ENCODE measurements at places on chromosomes 12 and 14. TPM values are rescaled to one million over a fixed set of nuclear protein-coding genes. Genes with fewer than 3 reads are reported as not detected.

The CCDC197 gene
- not detected for polyA plus RNA-seq

The BBOF1 gene
- not detected for polyA plus RNA-seq

The OVCH1 gene
- polyA plus RNA-seq, result not detected

The SLC25A47 gene
- not detected for polyA plus RNA-seq

The WNT1 gene
- 0.09 TPM for polyA plus RNA-seq

GRCh38 chr14:95320955-95321600, 1.4 kb upstream of the CLMN start:
- H3K27ac ChIP-seq, result no peak overlapping the region
- DNase-seq, result no peak
- no peaks in the 10 kb centered on the region for H3K27me3 ChIP-seq
- H3K36me3 ChIP-seq, result no peaks in the 10 kb centered on the region
- H3K4me1 ChIP-seq, result peaks cover 65% of the 10 kb centered on the region

DNA sequence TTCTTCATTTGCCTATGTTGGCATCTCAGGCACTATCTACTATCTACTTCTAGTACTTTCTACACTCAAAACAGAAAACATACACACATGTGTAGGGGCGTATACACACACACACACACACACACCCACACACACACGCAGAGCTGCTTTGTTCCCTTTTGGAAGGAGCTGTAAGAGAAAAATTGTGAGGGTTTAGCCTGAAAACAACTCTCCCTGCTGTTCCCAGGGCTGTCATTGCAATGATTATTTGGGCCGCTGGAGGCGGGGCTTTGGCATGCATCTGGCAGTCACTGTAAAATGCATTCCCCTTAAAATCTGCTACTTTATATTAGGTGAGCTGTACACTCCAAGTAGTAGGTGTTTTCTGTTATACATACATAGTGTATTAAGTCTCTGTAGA, 29.1 kb upstream of the SLC38A2 start:
- no peak for DNase-seq
- H3K4me3 ChIP-seq, result no peak overlapping the region
- H3K4me1 ChIP-seq, result no peaks in the 10 kb centered on the region
- no peak overlapping the region for H3K27ac ChIP-seq

DNA sequence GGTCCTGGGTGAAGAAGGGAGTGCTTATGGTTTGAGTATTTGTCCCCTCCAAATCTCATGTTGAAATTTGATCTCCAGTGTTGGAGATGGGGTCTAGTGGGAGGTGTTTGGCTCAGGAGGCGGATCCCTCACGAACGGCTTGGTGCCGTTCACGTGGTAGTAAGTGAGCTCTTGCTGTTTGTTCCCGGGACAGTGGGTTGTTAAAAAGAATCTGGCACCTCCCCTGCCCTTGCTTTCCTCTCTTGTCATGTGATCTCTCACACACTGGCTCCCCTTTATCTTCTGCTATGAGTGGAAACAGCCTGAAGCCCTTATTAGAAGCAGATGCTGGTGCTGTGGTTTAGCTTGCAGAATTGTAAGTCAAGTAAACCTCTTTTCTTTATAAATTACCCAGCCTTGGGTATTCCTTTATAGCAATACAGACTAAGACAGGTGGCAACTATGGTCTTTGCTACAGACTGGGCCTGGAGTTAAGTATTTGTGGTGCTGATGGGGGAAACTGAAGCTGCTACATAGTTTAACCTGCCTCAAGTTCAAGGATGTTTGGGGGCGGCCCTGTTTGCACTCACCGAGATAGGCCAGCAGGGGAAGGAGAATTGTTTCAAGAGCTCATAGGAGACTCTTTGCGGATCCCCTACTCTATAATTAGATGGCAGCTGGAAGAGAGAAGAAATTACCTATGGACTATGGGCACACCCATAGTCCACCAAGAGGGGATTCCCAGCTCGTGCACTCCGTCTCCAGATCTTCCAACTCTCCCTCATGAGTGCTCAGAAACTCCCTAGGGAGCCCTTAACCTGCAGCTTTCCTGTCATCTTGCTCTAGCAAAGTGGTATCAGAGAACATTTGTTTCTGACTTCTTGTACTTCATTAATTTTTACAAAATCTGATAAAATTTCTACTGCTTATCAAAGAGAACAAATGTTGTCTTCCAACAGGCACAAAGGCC, 164.6 kb downstream of the SLC15A5 start:
- no peaks in the 10 kb centered on the region for H3K36me3 ChIP-seq
- no peak overlapping the region for H3K4me3 ChIP-seq
- no peak overlapping the region for H3K27ac ChIP-seq
- no peaks in the 10 kb centered on the region for H3K27me3 ChIP-seq
- H3K4me1 ChIP-seq, result no peaks in the 10 kb centered on the region

DNA sequence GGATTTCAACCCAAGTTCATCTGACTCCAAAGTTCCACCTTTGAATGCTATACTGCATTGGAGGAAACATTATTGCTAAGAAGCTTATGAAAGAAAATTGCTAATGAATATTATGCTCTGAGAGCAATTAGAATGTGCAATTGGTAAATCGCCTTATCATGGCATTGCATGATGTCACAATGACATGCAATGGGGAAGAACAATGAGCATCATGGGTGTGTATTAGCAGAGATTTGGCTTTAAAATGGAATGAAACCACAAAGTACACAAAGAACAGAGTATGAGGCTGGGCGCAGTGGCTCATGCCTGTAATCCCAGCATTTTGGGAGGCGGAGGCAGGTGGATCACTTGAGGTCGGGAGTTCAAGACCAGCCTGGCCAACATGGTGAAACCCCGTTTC, 34.7 kb downstream of the FOS start:
- peaks cover 38% of the 10 kb centered on the region for H3K4me1 ChIP-seq
- no peaks in the 10 kb centered on the region for H3K36me3 ChIP-seq
- H3K27me3 ChIP-seq, result no peaks in the 10 kb centered on the region

- no peak overlapping the region for H3K27ac ChIP-seq
- H3K27me3 ChIP-seq, result no peaks in the 10 kb centered on the region
- no peaks in the 10 kb centered on the region for H3K4me1 ChIP-seq
These were observed 84.1 kb upstream of the PLEKHA5 start for GRCh38 chr12:19045426-19045825.

- H3K27ac ChIP-seq, result no peak overlapping the region
- H3K4me1 ChIP-seq, result no peaks in the 10 kb centered on the region
- DNase-seq, result no peak
These were observed 25.2 kb upstream of the AKAP6 start for GRCh38 chr14:32303865-32304264.
